ENCODE measurements at places on chromosomes 5 and 9.

DNA sequence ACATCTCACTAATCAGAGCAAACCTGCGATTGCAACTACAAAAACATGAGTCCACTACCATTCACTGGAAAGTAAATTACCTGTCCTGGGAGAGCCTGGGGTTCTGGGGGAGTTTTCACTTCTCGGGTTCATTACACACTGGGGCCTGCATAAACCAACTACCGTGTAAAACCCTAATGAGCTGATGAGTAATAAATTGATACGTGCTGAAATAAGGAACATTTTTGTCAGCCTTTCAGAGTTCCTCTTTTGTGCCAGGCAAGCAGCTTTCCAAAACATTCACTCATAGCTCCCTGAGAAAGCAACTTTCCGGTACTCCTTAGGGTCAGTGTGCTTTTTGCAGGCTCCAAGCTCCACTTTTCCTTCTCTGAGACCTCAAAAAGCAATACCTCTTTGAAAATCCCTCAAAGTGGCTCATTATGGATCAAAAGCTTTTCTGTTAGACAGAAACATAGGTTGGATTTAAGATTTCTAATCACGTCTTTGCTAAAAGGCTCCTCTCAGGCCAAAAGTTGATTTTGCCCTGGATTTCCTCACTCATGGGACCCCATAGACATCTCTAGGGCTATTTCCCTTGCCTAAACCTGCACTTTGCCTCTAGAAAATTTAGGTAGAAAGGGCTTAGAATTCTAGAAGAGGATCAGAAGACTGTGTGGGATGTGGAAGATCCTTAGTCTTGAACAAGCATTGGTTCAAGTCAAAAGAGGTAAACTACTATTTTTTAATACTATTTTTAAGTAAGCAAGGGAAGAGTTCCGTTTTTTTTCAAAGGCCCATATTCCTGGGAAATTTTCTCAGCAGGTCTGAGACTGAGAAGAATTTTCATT lies 74.8 kb downstream of the ST8SIA4 start:
- DNase-seq, result no peak

GRCh38 chr5:123647066-123647465 lies 135.1 kb downstream of the CSNK1G3 start:
- DNase-seq, result no peak

GRCh38 chr5:63957617-63958016 lies 4.6 kb downstream of the HTR1A start:
- DNase-seq, result no peak

- DNase-seq, result peak; percentile 51
Measured at GRCh38 chr5:82265047-82265446, 13.1 kb downstream of the RPS23 start.

GRCh38 chr5:112200131-112200530 lies 218.9 kb downstream of the EPB41L4A start:
- no peak for DNase-seq

DNA sequence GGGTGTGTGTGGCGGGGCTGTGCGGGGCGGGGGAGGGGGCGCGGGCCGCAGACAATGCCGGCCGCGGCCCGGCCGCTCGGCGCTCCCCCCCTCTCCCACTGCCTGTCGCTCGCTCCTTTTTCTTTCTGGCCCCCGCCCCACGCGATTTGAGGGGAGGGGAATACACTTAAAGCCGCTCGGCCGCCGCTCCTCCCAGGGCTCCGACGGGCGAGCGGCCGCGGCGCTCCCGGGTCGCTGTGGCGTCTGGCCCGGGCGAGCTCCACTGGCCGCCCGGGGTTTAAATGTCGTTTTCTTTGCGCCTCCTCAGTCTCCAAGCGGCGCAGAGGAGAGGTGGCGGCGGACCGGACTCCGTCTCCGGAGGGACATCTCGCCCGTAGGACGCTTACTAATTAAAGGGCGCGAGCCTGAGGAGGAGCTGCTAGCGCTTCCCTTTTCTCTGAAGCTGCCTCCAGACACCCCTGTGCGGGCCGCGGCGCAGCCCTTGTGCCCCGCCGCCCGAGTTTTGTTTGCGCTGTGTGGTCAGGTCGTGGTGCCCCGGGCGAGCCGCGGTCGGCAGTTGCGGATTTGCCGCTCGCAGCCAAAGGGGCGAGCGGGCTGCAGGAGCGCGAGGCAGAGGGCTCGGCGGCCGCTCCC lies 1.4 kb downstream of the ZSWIM6 start:
- DNase-seq, result peak; percentile 42

DNA sequence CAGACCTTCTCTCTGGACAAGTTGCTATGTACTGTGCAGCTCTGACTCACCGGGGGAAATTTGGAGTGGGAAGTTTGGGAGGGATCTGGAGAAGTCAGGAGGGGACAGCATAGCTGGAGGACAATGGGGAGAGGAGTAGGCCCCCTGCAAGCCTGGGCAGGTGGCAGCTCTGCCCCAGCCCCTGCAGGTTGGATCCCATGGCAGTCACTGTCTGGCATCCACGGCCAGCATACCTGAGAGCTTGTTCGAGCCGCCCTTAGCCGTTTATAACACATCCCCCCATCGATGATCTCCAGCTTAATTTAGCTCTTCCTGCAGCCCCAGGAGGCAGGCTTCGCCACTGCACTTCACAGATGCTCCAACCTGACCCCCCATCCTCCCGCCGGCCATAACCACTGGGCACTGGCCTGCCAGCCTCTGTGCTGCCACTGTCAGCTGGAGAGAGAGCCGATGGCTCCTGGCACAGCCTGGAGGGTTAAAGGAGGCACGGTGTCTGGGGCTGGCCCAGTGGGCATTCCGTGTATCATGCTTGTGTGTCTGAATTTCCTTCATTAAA lies 57.7 kb upstream of the RNU6ATAC start:
- no peak for DNase-seq

DNA sequence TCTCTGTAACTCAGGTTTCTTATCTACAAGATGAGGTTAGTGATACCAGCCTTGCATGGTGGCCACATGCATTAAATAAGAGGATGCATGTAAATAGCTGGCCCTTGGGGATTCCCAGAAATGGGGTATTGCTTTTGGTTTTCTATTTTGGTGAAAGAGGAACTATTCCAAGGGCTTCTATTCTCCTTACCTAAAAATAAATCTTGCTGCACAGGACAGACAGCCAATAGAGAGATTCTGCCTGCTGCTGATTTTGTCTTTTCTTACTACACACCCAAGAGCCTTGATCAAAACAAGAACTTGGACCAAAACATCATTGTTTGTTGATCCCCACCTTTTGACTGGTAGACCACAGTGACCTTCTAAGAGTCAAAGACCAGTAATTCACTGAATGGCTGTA lies 161.8 kb downstream of the PJA2 start:
- no peak for DNase-seq

DNA sequence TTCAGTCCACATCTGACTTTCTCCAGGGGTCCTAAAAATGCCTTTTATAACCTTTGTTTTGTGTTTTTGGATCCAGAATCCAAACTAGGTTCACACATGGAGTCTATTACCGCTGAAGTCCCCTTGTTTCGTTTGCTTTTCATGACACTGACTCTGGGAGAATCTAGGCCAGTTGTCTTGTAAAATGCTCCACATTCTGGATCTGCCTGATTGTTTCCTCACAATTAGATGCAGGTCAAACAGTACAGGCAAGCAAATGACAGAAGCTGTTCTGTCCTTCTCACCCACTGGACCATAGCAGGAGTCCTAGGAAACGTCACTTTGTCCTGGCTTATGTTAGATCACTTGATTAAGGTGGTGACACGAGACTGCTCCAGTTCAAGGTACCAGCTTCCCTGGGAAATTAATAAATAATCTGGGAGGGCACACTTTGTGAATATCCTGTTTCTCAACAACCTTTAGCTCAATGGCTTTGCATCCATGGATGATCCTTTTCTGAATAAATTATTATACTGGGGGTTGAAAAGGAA lies 34.1 kb downstream of the FABP6 start:
- DNase-seq, result no peak

DNA sequence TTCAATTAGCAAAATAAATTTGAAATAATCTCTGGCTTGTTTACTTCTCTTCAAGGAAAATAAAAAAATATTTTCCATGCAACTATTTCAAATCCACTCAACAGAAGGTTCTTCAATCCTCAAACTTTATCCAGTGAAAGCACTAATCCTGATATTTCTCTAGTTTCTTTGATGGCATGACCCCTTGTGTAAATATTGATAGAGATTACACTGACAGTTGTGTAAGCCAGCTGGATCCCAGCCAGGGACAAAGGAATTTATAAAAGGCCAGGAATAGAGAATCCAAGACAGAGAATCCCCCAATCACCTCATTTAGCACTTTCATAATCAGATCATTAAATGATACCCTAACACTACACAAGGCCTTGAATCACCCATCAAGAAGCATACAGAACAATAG lies 135.2 kb downstream of the GNA14 start:
- no peak for DNase-seq

GRCh38 chr5:27830546-27830945 lies 792.2 kb upstream of the CDH9 start:
- DNase-seq, result no peak

GRCh38 chr5:105751908-105752307 lies 1918.8 kb downstream of the EFNA5 start:
- DNase-seq, result no peak

- DNase-seq, result no peak
Measured at GRCh38 chr9:131402073-131402472, 8.2 kb downstream of the PRRC2B start.

DNA sequence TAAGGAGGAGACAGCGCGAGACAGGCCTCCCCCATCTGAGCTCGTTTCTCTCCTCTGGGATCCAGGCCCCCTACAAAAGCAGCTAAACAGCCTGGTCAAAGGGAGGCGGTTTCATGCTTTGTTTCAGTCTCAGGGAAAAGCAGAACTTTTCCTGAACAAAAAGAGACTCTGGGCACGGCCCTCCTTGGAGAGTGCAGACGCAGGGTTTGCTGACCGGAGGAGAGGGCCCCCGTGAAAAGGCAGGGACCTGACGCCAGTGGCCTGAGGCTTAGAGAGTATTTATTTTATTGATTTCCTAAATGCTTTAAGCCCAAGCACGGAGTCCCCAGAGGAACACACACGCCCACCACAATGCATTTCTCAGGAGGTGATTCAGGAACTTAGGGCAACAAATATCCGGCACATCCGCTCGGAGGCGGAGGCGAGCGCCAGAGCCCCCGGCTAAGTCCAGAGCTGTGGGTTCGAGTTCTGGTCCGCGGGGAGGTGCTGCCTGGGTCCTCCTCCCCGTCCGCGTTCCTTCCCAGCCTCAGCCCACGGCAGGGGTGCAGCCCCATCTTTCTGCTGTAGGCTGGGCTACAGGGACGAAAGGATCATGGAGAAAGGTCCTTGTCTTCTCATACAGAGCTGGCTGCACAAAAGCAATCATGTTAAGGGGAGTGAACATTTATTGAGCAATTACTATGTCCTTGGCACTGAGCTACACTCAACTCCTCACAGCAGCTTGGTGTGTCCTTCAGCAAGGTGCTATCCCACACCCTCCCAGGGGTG lies 40.0 kb downstream of the PTGES start:
- peak; percentile 76 for DNase-seq

GRCh38 chr5:154072414-154073171 lies 33.8 kb downstream of the MFAP3 start:
- DNase-seq, result peak; percentile 84

DNA sequence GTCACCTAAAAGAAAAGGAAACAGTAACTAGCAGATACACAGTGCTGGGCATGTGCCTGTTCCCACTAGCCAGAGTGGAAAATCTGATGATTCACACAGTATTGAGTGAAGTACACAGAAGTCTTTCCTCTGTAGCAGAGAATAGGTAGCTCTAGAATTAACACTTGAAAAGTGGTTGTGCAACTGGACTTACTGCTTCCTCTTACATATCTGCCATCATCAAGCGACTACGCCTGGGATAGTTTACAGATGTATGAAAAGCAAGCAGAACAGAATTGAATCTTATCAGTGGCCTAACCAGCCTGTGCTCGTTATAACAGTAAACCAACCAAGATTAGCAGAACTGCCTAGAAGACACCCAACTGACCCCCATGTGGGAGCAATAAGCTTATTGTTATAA lies 130.6 kb downstream of the DTWD2 start:
- DNase-seq, result no peak

GRCh38 chr9:107631788-107632187 lies 142.2 kb upstream of the KLF4 start:
- DNase-seq, result no peak

DNA sequence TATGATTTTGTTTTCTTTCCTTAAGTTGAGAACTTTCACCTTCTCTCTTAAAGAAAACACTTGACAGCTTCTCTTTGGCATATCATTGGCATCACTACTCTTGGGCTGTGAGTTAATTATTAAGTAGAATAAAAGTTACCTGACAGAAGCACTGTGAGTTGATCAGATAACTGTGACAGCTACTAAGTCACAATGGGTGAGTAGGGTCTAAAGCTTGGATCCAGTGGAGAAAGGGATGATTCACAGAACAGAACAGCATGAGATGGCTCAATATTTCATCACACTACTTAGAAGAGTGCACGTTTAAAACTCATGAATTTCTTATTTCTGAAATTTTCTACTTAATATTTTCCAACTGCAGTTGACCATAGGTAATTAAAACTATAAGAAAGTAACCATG lies 268.5 kb upstream of the NMUR2 start:
- DNase-seq, result no peak

DNA sequence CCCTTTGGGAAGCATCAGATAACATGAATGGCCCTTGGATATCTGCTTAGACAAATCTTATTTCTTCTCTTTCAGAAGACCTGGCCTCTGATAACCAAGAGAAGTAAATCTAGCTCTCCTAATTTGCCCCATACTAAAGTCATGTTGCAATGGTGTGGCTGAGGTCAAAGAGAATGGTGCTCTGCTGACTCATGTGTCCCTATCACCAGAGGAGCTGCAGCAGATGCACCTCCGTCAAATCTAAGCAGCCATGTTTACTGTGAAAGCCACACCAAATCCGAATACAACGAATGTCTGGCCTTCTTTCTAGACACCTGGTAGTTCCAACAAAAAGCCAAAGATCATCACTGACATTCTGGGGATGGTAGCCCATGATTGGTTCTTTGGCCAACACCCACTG lies 23.2 kb downstream of the RETREG1 start:
- DNase-seq, result no peak

DNA sequence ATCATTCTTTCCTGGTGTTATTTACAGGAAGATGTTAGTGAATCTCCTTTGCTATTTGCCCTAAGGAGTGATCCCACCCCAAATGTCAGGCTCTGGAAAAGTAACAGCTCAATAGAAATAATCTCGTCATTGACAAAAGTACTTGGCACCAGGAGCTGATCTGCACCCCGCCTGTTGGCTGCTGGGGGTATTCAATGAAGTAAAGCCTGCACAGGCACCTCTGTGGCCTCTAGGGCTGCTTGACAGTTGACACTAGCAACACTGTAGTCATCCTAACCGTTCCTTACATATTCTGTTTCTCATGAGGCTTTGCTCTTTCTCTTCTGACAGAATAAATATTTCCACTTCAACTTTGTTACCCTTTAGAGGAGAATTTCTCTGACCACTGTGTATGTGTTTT lies 103.4 kb downstream of the DOCK2 start:
- no peak for DNase-seq

GRCh38 chr9:9177081-9177480 lies 1377.5 kb upstream of the DMAC1 start:
- no peak for DNase-seq

GRCh38 chr9:69577123-69577522 lies 95.0 kb downstream of the APBA1 start:
- no peak for DNase-seq
